CD8-positive, alpha-beta T cell (primary cell): ENCODE measurements at places on chromosomes 7 and 10.
A peak's percentile ranks its signal among the peaks of the same experiment; 100 is the strongest.

DNA sequence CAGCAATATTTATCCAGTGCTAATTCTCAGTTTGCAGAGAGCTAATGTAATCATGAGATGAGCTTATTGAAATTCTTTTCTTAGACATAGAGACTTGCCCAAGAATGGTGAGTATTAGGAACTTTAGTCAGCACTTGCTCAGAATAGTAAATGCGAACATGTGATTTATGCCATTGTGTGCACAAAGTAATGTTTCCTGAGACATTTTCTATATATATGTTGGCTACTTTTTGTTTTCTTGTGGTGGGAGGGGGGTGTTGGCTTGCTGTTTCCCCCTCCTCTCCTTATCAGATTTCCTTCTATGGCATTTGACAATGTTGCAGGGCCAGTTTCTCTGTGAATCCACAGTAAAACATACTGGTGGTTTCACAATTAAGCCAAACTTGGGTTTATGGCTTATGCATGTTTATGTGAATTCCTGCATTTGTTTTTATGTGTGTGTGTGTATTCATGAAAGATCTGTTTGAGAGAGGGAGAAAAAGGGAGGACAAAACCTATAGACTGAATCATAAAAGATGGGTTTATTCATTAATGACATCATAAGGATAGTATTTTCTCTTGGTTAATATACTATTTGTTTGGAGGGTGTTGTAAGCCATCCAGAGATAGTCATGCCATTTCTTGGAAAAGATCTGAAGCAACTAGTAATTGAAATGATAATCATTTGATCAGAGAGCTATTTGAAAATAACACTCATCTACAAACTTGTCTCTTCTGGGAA lies 36.3 kb downstream of the ARID5B start:
- no peak for DNase-seq

DNA sequence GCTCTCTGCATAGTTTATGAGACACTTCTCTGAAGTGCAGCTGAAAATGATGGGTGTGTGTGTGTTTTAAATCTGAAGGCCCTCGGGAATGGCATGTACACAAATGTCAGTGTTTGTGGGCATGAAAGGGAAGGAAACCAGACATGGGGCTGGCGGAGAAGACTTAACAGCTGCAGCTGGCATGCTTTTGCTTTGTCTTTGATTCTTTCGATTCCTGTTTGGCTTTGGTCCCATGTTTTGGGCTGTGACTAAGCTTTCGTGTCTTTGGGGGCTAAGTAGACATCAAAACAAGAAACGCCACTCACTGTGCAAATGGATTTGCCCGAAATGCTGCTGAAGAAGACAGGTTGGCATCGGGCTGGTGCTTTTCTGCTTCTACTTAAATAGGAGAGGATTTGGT lies 179.3 kb downstream of the PFKFB3 start:
- DNase-seq: peak; percentile 66

- no peak for DNase-seq
Observed at GRCh38 chr7:134640842-134641715, 5.6 kb upstream of the BPGM start.

DNA sequence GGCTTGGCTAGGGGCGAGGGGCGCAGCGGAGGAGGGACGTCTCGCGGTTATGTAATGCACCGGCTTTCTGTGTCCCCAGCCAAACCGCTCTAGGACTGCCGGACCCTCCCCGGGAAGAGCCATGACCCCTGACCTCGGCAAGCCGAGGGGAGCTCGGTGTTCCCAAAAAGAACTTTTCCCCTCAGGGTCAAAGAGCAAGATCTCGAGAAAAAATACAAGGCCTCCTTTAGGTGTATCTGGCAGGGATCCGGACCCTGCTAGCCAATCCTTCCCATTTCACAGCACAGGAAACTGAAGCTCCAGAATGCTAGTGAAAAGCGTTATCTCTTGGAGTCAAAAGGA lies 590 bp upstream of the SLC16A12 start:
- no peak for DNase-seq

DNA sequence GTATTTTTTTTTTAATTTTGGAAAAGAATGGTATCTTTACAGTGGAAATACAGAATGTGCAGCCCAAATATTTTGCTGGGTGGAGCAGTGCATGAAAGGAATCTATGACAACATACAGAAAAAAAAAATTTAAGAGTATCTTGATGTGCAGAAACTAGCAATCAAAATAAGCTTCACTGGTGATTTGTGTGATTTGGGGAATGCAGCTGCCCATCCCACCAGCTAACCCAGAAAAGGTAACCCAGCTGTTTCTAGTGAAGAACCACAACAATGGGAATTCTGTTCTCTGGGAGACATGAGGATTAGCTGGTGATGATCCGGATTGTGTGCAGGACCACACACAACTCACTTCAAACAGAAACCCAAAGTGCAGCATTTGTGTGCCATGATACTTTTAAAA lies 375.5 kb downstream of the SEMA3D start:
- DNase-seq: no peak

- no peak for DNase-seq
Observed at GRCh38 chr7:85821926-85822325, 635.1 kb upstream of the SEMA3D start.

- DNase-seq: no peak
Observed at GRCh38 chr10:68955355-68955831, 577 bp upstream of the DDX21 start.

- peak; percentile 18 for DNase-seq
Observed at GRCh38 chr7:128167042-128167701, 73.9 kb upstream of the LEP start.

DNA sequence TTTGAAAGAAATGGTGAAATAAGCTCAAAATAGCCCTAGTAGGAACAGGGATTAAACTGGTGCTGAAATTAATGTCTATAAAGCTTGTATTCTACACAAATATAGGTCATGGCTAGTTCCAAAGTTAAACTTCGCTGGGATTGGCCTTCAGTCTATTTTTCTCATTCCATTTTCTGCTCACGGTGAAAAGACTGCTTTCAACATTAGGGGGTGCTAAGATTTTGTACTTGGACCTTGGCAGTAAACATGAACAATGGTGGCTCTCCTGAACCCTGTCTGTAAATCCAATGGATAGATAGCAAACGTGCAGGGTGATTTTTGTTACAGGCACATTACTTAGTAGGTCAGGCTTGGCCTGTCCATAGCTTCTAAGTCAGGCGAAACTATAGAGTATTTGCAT lies 36.0 kb upstream of the RSU1 start:
- no peak for DNase-seq

- DNase-seq: no peak
Observed at GRCh38 chr10:113099431-113100183, 149.6 kb downstream of the TCF7L2 start.

GRCh38 chr7:143410521-143411004 lies 1.9 kb upstream of the EPHA1 start:
- DNase-seq: no peak

DNA sequence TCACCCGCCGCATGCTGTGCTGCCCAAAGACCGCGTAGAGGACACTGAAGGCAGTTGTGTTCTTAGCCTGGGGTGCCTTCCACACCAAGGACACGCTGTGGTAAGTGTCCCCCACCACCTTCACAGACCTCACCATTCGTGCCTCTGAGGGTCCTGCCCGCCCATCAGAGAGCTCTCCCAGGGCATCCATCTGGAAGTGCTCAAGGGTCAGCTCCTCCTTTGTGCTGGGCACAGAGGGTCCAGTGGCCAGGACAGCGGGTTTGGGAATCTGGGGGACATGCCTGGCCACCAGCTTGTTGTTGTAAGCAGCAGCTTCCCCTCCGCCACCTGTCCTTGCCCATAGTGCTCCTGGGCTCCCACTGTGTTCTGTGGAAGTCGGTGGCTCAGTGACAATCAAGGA lies 7.0 kb upstream of the LRIT2 start:
- DNase-seq: no peak

DNA sequence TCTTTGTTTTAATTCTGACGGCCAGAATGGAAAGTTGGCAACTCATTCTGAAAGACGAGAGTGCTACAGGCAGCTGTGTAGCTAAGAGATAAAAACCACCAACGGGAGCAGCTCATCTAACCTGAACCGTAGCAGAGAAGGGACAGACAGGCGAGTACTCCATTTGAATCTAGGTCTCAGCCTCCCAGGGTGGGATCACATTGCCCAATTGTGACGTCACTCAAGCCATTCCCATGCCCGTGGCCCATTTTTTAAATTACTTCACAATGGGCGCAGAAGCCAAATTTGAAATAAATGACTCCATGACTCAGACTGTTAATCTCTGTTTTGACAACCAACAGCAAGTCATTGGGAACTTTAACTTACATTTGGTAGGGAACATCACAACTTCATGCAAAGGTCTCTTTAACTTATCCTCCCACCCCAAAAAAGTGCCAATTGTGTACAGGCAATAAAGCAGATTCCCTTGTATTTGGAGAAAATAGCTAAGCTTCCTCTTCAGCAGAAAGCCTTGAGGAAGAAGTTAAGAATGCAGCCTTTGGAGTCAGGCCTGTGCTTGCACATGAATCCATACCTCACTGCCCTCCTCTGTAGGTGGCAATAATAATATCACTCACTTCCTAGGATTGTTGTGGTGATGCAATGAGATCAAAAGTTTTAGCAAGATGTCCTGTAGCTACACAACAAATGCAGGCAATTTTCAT lies 93.2 kb upstream of the KIF5B start:
- DNase-seq: no peak

DNA sequence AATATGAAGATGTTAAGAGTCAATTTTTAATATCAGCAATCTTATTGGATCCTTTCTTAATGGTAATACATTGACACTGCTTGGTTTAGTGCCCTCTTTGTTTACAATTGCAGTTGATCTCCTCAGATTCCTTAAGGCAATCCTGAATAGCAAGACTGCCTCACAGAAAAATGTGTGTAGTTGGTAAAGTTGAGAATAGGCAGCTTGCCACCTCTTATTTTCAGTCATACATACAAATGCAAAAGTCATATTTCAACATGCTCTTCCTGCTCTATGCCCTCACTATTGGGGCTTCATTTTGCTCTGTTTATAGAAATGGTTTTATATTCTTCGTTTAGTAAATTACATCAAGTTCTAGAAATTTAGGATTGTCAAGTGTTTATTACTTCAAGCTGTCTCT lies 661.1 kb upstream of the ANKRD30A start:
- DNase-seq: no peak

- no peak for DNase-seq
Observed at GRCh38 chr7:79118143-79118542, 335.3 kb downstream of the MAGI2 start.
